ENCODE measurements at places on chromosomes 7 and 10.

DNA sequence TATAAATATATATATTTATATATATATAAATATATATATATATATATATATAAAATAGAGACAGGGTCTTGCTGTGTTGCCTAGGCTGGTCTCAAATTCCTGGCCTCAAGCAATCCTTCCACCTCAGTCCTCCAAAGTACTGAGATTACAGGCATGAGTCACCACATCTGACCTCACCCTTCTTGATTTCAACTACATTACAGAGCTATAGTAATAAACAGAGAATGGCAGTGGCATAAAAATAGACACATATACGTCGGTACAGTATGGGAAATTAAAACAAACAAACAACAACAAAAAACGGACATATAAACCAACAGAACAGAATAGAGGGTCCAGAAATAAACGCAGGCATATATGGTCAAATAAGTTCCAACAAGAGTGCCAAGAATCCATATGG, 77.6 kb upstream of the PPP1R3A start:
- no peak for DNase-seq

DNA sequence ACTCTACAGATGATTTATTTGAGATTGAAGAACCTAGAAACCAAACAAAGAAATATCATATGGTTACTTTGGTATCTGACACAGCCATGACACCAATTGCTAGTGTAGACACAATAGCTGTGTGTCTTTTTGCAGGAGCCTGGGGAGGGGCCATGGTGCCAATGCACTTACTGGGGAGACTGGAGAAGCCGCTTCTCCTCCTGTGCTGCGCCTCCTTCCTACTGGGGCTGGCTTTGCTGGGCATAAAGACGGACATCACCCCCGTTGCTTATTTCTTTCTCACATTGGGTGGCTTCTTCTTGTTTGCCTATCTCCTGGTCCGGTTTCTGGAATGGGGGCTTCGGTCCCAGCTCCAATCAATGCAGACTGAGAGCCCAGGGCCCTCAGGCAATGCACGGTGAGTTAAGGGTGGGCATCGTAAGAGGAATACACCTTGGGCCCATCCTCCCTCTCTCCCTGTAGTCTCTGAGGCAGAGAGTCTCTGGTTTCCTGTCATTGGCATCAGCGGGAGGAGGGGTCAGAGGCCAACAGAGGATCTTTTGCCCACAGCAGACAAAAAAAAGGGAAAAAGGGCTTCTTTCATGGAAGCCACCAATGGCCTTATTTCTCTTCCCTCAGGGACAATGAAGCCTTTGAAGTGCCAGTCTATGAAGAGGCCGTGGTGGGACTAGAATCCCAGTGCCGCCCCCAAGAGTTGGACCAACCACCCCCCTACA, 1.2 kb downstream of the TMEM139 start:
- no peak for DNase-seq

DNA sequence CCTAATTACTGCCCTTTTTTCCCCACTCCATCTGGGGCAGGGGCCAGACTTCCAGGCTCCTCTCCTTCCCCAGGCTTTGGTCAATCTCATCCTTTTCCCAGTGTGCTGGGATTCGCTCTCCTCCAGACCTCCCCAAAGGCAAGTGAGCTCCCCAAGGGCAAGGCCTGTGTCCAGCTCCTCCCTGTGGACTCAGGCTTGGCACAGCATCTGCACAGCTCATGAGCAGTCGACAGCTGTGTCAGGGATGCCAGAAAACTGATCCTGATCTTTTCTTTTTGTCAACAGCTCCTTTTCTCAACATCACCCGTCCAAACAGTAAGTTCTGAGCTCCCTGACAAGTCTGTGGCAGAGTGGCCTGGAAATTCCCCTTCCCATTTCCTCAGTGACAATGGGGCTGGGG, 67.1 kb downstream of the C10orf120 start:
- DNase-seq, result no peak

DNA sequence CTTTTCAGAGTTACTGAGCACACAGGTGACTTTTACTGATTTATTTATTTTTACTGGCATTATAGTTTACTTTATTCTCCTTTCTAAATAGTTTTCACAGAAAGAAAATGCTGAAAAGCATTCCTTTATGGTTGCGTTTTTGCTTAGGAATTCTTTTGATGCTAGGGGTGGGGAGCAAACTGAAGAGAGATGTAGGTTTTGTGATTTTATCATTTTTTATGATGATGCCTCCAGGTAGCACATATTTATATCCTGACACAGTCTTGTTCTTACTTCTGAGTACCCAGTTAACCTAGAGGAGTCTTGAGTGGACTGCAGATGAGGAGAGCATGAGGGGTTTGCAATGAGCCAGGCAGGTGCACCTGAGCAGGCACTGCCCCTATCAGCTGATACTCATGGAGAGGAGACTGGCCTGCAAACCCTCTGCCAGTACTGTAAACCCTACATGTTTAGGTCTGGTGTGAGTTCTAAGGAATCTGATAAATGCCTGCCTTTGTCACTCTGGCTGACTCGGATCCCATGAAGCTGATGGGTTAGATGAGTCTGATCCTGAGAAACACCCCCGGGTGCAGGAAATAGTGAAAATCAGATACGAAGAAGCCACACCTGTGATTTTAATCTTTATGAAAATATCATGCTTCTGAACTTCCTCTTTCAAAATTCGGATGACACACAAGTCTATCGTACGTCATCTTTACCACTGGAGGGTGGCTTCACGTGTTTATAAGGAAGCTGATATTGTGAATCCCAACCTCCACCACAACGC, 302.9 kb downstream of the WDR37 start:
- no peak for DNase-seq

- no peak for DNase-seq
These were observed 16.5 kb downstream of the PDE6C start for GRCh38 chr10:93628858-93629257.

DNA sequence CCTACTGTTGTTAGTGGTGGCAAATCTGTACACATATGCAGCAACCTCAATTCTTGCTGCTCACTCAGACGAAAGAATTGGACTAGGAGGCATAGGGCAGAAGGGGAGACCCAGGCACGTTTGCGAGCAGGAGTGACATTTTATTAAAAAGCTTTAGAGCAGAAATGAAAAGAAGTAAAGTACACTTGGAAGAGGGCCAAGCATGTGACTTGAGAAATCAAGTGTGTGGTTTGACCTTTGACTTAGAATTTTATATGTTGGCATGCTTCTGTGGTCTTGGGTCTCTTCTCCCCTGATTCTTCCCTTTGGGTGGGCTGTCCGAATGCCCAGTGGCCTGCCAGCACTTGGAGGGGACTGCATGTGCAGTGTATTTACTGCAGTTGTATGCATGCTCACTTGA, 205.5 kb upstream of the SEMA3D start:
- DNase-seq, result no peak

Data from HEK293T (cell line).